ENCODE measurements at places on chromosomes 1 and 21.
A peak's percentile ranks its signal among the peaks of the same experiment; 100 is the strongest.

- no peak for DNase-seq
Measured at GRCh38 chr1:240465531-240465940, 146.4 kb downstream of the GREM2 start.

DNA sequence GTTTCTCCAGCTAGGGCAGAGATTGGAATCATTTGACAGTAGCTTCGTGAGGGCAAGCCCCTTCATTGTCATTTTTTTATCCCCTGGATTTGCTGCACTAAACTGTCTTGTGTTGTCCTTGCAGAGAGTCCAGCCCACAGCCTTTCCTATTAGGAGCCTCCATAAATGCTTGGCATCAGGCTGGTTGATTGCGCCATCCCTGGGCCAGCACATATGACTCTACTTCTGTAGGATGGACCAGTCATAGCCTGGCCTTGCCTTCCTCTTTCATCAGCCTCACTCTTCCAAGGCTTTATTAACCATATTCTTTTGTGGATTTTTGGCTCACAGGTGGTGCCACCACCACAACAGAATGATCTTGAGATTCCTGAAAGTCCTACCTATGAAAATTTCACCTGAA, 31.4 kb downstream of the LY9 start:
- DNase-seq, result no peak

DNA sequence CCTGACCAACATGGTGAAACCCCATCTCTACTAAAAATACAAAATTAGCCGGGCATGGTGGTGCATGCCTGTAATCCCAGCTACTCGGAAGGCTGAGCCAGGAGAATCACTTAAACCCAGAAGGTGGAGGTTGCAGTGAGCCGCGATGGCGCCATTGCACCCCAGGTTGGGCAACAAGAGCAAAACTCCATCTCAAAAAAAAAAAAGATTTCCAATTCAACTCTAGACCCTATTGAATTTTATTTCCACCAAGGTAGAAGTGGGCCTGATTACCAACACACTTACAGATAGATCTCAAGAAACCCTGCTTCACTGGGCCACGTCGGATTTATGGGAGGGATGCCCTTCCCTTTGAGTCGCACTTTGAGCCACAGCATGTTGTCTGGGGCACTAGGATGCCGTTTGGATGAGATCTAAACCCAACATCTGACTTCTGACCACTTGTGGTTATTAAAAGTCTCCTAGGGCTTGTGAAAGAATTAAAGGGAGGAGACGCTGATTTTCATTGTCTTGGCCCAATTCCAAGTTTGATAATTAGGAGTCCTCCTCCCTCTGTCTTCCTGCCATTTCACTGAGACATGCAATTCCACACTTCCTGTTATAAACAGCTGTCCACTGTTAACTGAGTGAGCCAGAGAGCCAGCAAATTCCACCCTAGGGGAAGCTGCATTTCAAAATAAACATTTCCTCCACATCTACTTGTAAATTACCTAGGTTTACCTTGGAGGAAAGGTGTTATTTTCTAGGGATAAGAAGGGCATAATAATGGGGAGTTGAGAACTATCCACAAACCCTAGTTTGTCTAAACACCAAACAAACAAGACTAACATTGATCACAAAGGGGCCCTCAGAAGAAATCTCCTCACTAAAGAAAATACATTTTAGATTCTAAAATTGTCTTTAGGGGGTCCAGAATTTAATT, 5.2 kb upstream of the RERE start:
- DNase-seq, result no peak

DNA sequence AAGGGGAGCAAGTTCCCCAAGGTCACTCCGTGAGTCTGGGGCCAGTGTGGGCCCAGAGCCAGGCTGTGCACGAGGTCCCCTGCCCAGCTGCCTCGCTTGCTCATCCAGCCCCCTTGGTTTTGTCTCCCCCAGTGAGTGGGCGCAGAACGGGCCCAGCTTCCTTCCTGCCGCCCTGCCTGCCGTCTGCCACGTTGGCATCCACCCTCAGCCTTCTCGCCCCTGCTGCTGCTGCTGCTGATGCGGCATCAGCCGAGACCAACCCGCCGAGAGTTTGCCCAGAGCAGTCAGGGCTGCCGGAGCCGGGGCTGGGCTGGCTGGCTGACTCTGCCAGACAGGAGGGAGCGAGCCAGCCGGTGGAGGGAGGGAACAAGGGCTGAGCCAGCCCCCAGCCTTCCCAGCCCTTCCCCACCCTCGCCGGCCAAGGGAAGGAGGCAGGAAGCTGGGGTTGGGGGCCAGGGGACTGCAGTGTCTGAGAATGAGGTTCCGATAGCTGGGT, 31.4 kb upstream of the WASF2 start:
- peak; percentile 39 for DNase-seq

GRCh38 chr1:112272101-112272772, 123.8 kb upstream of the CTTNBP2NL start:
- no peak for DNase-seq

GRCh38 chr1:225768662-225769426, 8.8 kb upstream of the SRP9 start:
- no peak for DNase-seq

GRCh38 chr1:35808450-35809113, 766 bp downstream of the AGO4 start:
- no peak for DNase-seq

GRCh38 chr1:100028765-100029164, 59.0 kb downstream of the SLC35A3 start:
- DNase-seq, result no peak

GRCh38 chr1:205261946-205262691, 34.4 kb downstream of the TMCC2 start:
- DNase-seq, result no peak

- DNase-seq, result peak; percentile 30
Measured at GRCh38 chr1:67339623-67340343, 32.1 kb downstream of the IL12RB2 start.

DNA sequence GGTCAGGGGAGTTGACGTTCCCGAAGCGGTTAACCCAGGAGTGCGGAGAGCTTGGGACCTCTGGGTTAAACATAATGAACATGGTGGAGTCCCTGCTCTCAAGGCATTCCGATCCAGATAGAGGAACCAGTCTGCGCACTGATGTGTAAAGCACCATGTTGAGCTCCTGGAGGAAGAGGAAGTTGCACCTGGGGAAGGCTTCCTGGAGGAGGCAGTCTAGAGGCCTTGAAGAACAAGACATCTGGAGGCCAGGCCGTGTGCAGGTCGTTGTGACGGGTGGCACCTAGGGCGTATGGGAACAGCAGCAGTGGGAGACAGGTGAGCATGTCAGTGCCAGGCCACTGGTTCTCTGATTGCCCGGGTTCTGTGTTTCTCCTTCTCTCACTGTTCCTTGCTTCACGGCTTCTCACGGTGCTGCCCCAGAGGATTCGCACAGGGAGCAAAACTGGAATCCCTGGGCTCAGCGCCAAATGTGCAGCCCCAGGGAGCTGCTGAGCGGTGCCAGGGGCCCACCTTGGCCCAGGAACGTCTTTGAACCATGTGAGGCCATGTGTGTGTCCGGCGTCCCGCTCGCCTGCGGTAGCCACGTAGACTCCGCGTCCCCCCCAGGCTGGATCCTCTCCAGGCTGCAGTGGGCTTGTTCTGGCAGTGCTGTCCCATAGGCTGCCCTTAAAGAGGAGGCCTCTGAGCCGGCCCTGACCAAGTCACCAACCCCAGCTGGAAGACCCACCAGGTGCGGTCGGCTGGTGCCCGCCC, 122.9 kb upstream of the GALNT2 start:
- no peak for DNase-seq

DNA sequence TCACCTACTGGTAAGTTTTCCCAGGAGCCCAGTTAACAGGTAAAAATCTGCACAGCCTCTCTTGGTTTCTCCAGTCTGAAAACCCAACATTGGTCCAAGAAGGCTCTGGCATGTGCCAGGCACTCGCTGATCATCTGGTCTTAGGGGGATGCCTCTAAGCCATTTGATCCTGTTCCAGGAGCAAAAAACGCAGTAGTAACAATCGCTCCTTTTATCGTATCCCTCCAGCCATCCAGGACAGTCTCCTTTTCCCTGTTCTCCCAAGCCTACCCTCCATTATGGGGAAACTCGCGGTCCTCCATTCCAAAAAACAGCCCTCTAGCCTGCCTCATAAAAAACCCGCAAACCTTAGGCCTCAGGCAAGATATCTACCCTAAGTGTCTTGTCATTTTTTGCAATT, 56.2 kb downstream of the ODF2L start:
- no peak for DNase-seq

DNA sequence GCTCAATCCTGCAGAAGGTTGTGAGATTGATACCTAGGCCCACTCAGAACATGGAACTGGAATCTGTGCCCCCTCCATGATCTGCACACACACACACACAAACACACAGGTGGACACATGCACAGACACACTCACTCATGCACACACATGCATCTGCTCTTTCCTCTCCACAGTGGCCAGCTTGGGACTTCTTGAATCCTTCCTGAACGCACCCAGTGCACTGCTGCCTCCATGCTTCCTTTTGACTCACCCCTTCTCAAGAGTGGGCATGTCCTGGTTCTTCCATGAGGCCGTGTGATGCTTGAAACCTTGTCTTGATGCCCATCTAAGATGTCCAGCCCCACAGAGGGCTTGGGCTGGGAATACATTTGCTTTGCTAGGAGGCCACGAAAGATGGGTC, 25.4 kb upstream of the TENT5C start:
- no peak for DNase-seq

- DNase-seq, result no peak
Measured at GRCh38 chr1:42259059-42259738, 75.8 kb downstream of the FOXJ3 start.

DNA sequence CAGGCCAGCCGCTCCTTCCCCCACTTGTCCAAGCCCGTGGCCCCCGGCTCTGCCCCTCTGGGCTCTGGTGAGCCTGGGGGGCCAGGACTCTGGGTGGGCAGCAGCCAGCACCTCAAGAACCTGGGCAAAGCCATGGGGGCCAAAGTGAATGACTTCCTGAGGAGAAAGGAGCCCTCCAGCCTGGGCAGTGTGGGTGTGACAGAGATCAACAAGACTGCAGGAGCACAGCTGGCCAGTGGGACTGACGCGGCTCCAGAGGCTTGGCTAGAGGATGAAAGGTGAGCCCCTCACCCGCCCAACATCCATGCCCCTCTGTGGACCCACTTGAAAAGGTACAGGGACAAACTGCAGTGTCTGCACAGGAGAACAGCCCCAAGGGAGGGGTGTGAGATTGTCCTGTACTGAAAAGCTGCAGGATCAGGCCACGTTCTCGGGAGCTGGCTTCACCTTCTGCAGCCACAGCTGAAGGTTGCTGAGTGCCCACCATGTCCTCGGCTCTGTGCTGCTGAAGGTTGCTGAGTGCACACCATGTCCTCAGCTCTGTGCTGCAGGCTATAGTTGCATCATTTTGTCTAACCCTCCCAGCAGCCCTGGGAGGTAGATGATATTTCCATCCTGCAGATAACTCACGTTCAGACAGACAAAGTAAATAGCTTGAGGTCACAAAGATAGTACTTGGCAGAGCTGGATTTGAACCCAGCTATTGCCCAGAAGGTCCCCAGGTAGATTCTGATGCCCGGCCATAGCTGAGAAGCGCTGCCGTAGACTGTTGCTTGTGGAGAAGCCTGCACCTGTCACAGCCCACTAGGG, 618 bp downstream of the C1orf226 start:
- no peak for DNase-seq

GRCh38 chr1:1432274-1432950, 3.1 kb upstream of the VWA1 start:
- DNase-seq, result no peak

GRCh38 chr1:25123551-25123950, 108.8 kb downstream of the SYF2 start:
- no peak for DNase-seq

DNA sequence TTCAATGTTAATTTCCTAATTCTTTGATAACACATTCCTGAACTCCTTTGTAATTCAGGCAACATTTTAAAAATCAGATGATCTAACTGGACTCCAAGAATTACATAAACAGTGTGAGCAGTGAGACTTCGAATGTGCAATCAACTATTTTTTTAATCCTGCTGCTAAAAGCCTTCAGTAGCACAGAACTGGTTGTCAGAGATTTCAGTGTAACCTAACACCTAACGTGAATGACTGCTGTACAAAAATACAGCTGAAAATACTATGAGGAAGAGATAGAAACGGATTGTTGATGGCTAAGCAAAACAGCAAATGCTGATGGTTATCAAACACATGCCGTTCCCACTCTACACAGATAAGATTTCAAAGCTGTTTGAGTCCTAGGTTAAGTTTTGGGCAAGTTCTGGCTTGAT, 46.1 kb downstream of the APP start:
- no peak for DNase-seq

- DNase-seq, result no peak
Measured at GRCh38 chr1:48744032-48744431, 32.7 kb downstream of the BEND5 start.
